ENCODE measurements at places on chromosomes 1 and 21. TPM values are rescaled to one million over a fixed set of nuclear protein-coding genes. Genes with fewer than 3 reads are reported as not detected.

Gene ARHGEF16
- 12.2 TPM for total RNA-seq

Gene OR2L5
- total RNA-seq = not detected

GRCh38 chr1:113302636-113303035 lies 87.7 kb upstream of the MAGI3 start:
- H3K4me1 ChIP-seq = no peaks in the 10 kb centered on the region
- no peaks in the 10 kb centered on the region for H3K36me3 ChIP-seq
- no peaks in the 10 kb centered on the region for H3K27me3 ChIP-seq
- no peak for DNase-seq

DNA sequence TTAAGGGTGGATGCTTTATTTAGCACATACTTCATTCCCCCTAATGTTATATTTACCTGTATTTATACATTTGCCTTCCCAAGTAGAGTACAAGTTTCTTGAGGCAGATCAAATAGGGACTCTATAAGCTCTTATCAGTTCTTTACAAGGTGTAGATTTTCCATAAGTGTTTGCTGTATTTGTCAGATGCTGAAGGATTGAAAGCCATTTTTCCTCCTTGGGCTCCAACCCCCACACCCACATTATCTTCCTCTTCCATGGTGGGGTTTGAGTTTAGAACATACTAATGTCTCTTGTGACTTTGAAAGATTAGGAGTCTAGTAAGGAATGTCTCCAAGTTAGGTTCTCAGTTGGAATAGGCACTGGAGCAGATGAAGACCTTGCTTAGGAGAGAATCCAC lies 2.4 kb upstream of the CHI3L2 start:
- no peak overlapping the region for H3K4me3 ChIP-seq
- no peaks in the 10 kb centered on the region for H3K36me3 ChIP-seq
- peaks cover 7% of the 10 kb centered on the region for H3K4me1 ChIP-seq
- no peaks in the 10 kb centered on the region for H3K27me3 ChIP-seq

Gene ERRFI1
- total RNA-seq = 392 TPM

DNA sequence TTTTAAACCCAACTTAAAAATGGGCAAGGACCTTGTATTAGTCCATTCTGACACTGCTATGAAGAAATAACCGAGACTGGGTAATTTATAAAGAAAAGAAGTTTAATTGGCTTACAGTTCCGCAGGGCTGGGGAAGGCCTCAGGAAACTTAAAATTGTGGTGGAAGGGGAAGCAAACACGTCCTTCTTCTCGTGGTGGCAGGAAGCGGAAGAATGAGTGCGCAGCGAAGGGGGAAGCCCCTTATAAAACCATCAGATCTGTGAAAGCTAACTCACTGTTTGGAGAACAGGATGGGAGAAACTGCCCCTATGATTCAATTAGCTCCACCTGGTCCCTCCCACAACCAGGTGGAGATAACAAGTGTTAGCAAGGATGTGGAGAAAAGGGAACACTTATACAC lies 237.7 kb downstream of the SEC16B start:
- no peaks in the 10 kb centered on the region for H3K36me3 ChIP-seq
- no peak overlapping the region for H3K27ac ChIP-seq
- DNase-seq = no peak

Gene AKT3
- total RNA-seq = 21.6 TPM

GRCh38 chr21:35840197-35840799 lies 220.0 kb downstream of the SETD4 start:
- no peaks in the 10 kb centered on the region for H3K36me3 ChIP-seq
- H3K27me3 ChIP-seq = no peaks in the 10 kb centered on the region
- H3K4me1 ChIP-seq = no peaks in the 10 kb centered on the region

Gene AADACL4
- not detected for total RNA-seq

- H3K4me3 ChIP-seq = no peak overlapping the region
- DNase-seq = no peak
- H3K27ac ChIP-seq = no peak overlapping the region
- H3K4me1 ChIP-seq = no peaks in the 10 kb centered on the region
Observed at GRCh38 chr1:236748268-236748870, 46.7 kb upstream of the MTR start.

- H3K36me3 ChIP-seq = no peaks in the 10 kb centered on the region
- no peaks in the 10 kb centered on the region for H3K27me3 ChIP-seq
- H3K4me1 ChIP-seq = no peaks in the 10 kb centered on the region
- no peak for DNase-seq
- H3K27ac ChIP-seq = no peak overlapping the region
- H3K4me3 ChIP-seq = no peak overlapping the region
Observed at GRCh38 chr1:199691540-199691939, 336.0 kb upstream of the NR5A2 start.

Gene CYP4A22
- 0.19 TPM for total RNA-seq

GRCh38 chr21:18235545-18235944 lies 9.1 kb upstream of the CHODL start:
- H3K4me3 ChIP-seq = no peak overlapping the region
- no peaks in the 10 kb centered on the region for H3K27me3 ChIP-seq
- H3K27ac ChIP-seq = no peak overlapping the region
- H3K4me1 ChIP-seq = no peaks in the 10 kb centered on the region

DNA sequence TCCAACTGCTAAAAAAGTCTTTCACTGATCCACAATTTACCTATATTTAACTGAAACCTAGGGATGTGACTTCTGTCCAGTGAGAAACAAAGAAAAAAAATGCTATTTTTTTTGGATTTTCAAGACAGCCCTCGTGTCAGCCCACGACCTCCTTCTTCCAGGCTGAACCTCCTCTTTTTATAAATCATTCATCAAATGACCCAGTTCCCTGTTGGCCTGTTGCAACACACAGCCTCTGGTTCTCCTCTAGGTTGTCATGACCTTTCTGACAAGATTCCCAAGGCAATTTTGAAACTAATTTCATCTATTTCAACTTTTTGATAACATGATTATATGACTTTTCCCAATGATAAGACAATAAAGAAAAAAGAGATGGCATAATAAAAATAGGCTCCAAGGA lies 74.6 kb downstream of the PGBD5 start:
- H3K4me1 ChIP-seq = peaks cover 16% of the 10 kb centered on the region
- no peaks in the 10 kb centered on the region for H3K27me3 ChIP-seq
- H3K27ac ChIP-seq = no peak overlapping the region
- no peak for DNase-seq

Gene RGS13
- 0.23 TPM for total RNA-seq

Gene INSRR
- 0.03 TPM for total RNA-seq

Gene FAM72D
- total RNA-seq = 0.08 TPM

Gene LYPD8
- not detected for total RNA-seq

GRCh38 chr1:234848972-234849649 lies 239.1 kb upstream of the IRF2BP2 start:
- no peak for DNase-seq
- H3K36me3 ChIP-seq = no peaks in the 10 kb centered on the region
- no peak overlapping the region for H3K4me3 ChIP-seq
- H3K27me3 ChIP-seq = no peaks in the 10 kb centered on the region
- H3K4me1 ChIP-seq = no peaks in the 10 kb centered on the region

Gene SH3GLB1
- total RNA-seq = 48.3 TPM

- DNase-seq = no peak
- no peaks in the 10 kb centered on the region for H3K27me3 ChIP-seq
- no peak overlapping the region for H3K27ac ChIP-seq
- H3K4me1 ChIP-seq = no peaks in the 10 kb centered on the region
- H3K4me3 ChIP-seq = no peak overlapping the region
Observed at GRCh38 chr21:35478161-35479064, 429.3 kb upstream of the RUNX1 start.

Gene MAP3K21
- 15.7 TPM for total RNA-seq

Gene PTPRU
- 20.9 TPM for total RNA-seq

Gene COL16A1
- 10.0 TPM for total RNA-seq

Gene CLCA4
- 0.06 TPM for total RNA-seq

DNA sequence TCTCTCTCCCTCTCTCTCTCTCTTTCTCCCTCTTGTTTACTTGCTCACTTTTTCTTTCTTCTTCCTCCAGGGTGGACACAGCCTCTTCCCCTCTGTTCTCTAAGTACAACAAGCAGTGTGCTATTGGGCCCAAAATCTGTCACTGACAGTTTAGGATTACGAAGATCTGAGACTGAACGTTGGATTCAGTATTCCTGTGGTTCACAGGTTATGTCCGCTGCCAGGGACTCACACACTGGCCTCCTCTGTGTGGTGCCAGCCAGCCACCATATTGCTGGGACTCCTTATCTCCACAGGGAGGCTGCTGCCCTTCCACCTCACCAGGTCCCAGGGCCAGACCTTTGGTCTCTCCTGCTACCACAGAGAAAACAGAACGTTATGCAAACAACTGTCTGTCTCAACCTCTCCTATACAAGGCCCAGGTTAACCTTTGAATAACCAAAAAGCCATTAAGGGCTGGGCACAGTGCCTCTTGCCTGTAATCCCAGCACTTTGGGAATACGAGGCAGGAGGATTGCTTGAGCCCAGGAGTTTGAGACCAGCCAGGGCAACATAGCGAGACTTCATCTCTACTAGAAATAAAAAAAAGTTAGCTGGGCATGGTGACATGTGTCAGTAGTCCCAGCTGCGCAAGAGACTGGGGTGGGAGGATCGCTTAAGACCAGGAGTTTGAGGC lies 171.9 kb upstream of the RAB4A start:
- peak; percentile 5 for DNase-seq
- H3K4me1 ChIP-seq = peaks cover 11% of the 10 kb centered on the region
- no peaks in the 10 kb centered on the region for H3K36me3 ChIP-seq
- no peaks in the 10 kb centered on the region for H3K27me3 ChIP-seq

Gene RAB42
- total RNA-seq = 2.2 TPM

GRCh38 chr1:72827278-72827677 lies 544.9 kb upstream of the NEGR1 start:
- no peak overlapping the region for H3K27ac ChIP-seq
- H3K36me3 ChIP-seq = no peaks in the 10 kb centered on the region
- H3K4me3 ChIP-seq = no peak overlapping the region
- DNase-seq = no peak
- no peaks in the 10 kb centered on the region for H3K4me1 ChIP-seq
- H3K27me3 ChIP-seq = no peaks in the 10 kb centered on the region

Gene KIF17
- total RNA-seq = 0.49 TPM

Gene INTS7
- 8.0 TPM for total RNA-seq

DNA sequence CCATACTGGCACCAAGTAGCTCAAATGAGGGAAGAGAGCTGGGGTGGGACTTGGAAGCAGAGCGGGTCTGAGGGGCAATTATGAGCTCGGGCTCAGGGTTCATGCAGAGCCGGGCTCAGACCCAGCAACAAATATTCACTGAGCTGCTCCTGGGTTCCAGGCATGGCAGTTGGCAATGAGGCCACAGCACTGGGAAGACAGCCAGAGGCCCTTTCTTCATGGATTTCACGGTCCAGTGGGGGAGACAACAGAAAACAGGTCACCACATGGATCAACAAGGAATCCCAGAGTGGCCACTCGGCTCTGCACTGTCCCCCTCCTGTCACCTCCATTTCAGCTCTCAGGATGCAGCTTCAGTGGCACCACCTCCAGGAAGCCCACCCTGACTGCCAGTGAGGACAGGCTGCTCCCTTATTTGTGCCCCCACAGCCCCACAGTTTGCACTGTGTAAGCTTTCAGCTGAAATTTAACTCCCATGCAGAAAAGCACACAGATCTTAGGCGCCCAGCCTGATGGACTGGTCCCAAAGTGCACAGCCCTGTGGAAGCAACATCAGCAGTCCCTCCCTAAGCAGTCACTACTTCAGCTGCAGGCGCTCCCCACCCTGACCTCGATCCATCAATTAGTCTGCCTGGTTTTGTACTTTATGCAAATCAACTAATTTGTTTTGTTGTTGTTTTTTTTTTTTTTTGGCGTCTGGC lies 22.4 kb downstream of the ARHGEF19 start:
- no peak for DNase-seq
- H3K27ac ChIP-seq = no peak overlapping the region
- no peaks in the 10 kb centered on the region for H3K36me3 ChIP-seq
- no peak overlapping the region for H3K4me3 ChIP-seq

GRCh38 chr21:38505654-38506523 lies 7.6 kb upstream of the ERG start:
- H3K4me3 ChIP-seq = no peak overlapping the region
- H3K27me3 ChIP-seq = no peaks in the 10 kb centered on the region
- no peak overlapping the region for H3K27ac ChIP-seq
- H3K36me3 ChIP-seq = no peaks in the 10 kb centered on the region
- H3K4me1 ChIP-seq = no peaks in the 10 kb centered on the region

DNA sequence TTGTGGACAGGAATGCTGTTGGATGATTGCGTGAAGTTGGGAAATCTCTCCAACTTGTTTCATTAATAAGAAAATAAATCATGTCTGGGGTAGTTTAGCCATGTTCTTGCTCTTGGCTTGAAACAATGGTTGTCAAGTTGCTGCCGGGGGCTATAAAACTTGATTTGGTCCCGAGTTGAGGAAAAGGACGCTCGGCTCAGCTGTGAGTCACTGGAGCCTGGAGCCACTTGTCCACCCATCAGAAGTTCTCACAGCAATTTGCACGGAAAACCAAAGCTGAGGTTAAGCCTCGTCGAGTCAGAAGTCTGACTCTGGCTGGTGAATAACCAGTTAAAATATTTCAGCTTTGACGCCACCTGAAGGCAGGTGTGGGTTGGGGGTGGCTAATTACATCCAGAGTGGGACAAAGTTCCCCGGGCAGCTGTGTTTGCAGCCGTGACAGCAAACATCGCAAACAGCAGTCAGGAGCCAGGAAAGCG lies 19.7 kb upstream of the RIPK4 start:
- no peak for DNase-seq
- H3K27me3 ChIP-seq = no peaks in the 10 kb centered on the region
- H3K36me3 ChIP-seq = no peaks in the 10 kb centered on the region

Gene FOXJ3
- total RNA-seq = 21.0 TPM

GRCh38 chr1:147579532-147579931 lies 38.2 kb downstream of the BCL9 start:
- DNase-seq = no peak
- H3K27me3 ChIP-seq = no peaks in the 10 kb centered on the region
- no peak overlapping the region for H3K4me3 ChIP-seq
- H3K27ac ChIP-seq = peak overlapping the region; percentile 45
- no peaks in the 10 kb centered on the region for H3K4me1 ChIP-seq

DNA sequence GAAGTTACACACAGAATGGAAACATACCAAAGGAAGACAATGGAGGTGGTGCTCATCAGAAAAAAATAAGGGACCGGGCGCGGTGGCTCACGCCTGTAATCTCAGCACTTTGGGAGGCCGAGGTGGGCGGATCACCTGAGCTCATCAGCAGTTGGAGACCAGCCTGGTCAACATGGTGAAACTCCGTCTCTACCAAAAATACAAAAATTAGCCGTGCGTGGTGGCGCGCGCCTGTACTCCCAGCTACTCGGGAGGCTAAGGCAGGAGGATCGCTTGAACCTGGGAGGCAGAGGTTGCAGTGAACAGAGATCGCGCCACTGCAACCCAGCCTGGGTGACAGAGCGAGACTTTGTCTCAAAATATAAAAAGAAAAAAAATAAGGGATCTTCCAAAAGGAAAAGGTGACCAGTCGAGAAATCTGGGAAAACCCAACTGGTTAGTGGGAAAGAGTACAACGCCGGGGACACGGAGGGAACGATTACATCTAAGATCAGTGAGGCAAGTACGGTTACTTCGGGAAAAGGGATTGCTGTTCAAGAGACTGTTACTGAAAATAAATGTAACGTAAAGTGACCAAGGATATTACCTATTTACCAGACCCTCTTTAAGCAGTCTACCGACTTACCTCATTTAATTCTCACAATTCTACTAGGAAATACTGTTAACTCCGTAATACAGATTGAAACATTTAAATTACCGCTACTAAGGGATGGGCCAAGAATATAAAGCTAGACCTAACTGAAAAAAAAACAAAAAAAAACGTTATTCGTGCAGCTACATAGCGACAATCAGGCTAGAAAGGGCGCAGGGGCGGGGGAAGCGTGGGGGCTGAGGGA lies 822 bp downstream of the CCT3 start:
- peaks cover 18% of the 10 kb centered on the region for H3K4me1 ChIP-seq
- no peak overlapping the region for H3K27ac ChIP-seq
- peak overlapping the region; percentile 89 for H3K4me3 ChIP-seq
- DNase-seq = no peak
